NCI-H82 (cell line): ENCODE measurements at places on chromosomes 1 and 21.

- DNase-seq, result no peak
Measured at GRCh38 chr1:66500301-66500700, 33.7 kb upstream of the SGIP1 start.

- DNase-seq, result no peak
Measured at GRCh38 chr21:16572032-16572431, 842.2 kb downstream of the USP25 start.

DNA sequence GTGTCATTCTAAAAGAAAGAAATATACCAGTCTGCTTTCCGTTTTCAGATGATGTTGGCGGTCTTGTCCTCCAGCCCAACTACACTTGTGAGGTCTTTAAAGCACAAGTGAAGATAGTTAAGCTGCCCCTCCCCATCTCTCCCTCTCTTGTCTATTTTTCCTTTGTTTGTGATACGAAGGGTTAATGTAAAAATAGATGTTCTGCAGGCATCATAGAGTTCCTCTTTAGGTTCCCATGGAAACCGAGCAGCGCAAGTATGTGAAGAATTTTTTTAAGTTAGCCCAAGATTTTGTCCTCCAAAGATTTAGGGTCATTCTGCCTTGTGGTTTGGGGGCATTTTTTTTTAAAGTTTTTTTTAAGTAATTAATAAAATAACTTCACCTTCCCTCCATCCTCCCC is 232.4 kb upstream of the AJAP1 start:
- DNase-seq, result no peak

- DNase-seq, result no peak
Measured at GRCh38 chr1:14055442-14056223, 355.6 kb downstream of the PRDM2 start.

DNA sequence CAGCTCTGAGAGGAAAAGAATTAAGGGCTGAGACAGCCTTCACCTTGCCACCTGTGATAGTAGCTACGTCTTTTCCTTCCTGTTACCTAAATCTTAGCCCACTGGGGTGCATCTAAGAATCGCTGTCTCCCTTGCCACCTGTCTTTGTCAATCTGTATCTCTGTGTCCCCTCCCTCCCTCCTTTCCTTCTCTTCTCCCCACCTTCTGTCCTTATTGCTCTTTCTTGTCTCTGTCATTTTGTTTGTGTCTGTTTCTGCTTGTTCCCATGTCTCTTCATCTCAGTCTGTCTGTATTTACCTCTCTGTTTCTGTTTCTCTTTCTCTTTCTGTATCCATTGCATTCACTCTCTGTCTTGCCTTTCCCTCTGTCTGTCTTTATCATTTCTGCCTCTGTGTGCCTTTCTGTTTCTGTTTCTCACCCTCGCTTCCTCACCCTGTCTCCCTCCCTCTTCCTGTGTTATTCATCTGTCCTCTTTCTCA is 30.2 kb downstream of the SLC22A15 start:
- no peak for DNase-seq

GRCh38 chr21:42291751-42292562 is 23.3 kb downstream of the TFF3 start:
- no peak for DNase-seq

DNA sequence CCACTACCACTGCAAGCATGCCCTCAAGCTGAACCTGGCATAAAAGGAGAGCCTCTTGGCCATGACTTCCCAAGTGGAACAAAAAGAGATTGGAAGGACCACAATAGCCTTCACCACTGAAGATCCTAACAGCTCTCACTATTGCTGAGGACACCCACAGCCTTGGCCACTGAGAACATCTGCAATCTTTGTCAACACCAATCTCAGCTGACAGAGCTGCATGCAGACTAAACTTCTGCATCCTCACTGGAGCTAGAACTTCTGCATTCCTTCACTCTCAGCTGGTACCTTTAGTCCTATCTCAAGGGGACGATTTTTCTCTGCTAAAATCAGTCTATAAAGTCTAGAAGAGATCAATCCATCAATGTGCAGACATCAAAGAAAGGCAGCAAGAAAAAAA is 8.3 kb upstream of the FCRL2 start:
- DNase-seq, result no peak

DNA sequence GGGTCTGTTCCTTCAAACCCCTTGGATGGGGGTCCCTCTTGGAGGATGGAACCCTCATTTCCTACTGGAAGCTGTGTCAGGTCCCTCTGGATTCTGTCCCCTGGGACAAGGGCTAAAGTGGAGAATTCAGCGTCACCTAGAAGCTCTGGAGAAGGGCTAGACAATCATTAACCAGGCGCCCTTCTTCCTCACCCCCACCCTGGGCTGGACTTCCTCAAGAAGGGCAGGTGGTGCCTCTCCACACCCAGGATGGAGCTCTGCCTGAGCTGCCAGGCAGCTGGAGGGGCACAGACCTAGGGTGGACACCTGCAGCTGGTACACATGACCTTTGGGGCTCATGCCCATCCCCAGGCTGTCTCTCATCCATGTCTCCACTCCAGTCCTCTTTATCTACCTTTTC is 3.6 kb downstream of the CELF3 start:
- DNase-seq, result no peak

GRCh38 chr1:87132284-87132870 is 196.3 kb upstream of the LMO4 start:
- no peak for DNase-seq

DNA sequence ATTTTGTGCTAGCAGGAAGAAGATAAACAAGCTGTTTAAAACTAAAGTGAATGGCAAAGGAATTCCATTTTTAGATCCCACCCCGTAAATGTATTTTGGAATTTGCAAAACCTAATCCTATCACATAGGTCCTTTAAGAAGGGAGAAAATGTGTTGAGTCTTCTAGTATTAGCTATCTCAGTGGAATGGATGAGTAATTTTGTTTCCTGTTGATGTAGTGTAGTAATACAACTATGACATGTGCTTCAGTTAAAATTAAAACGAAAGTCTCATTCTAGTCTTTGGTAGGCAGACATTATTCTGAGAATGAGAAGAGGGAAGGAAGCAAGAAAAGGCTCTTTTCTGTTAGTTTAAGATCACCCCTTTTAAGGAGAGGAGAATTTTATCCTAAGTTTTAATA is 265.9 kb upstream of the C1orf105 start:
- DNase-seq, result no peak

DNA sequence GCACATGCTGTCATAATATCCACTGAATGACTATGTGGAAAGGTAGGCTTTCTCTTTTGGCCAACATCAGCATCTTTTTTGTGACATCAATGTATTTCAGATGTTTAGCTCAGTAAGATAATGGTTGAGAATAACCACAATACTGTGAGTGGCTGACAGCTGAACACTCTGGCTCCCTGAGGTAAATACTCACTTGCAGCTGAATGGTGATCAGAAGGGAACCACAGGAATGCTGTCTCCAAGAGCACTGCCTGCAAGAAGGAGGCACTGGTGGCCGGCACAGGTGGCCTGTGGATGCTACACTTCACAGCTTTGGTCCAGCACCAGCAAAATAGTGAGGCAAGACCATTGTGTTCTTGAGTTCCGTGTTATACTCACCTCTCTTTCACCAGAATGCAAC is 118.7 kb upstream of the PPM1J start:
- DNase-seq, result no peak

GRCh38 chr1:1091344-1092148 is 17.4 kb upstream of the RNF223 start:
- DNase-seq, result no peak

GRCh38 chr1:164709541-164710278 is 150.7 kb downstream of the PBX1 start:
- no peak for DNase-seq

GRCh38 chr1:116817582-116818064 is 63.4 kb downstream of the CD2 start:
- peak; percentile 91 for DNase-seq

DNA sequence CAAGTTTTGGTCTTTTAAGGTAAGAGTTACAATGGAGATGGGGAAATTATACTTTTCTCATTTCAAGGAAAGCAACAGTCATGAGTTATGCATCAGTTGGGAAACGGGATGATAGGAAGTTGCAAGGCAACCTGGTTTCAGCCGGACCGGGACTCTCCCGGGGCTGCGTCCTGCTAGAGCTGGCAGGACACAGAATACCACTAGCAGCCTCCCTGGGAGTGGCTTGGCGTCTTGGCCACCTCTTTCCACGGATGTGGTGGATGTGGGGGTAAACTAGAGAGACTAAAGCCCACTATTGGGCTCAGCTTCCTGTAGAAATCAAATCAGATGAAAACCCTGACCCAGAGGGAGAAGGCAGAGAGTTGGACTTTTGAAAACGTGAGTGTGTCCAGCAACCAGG is 71.9 kb downstream of the ADARB1 start:
- no peak for DNase-seq
